Stimulated activated CD4-positive, alpha-beta T cell treated with anti-CD3 and anti-CD28 coated beads, Interleukin-12 subunit alpha, Interleukin-12 subunit beta, amount 100 ng/mL, for 4 hours (primary cell): ENCODE measurements at places on chromosomes 11 and 22.
A peak's percentile ranks its signal among the peaks of the same experiment; 100 is the strongest.

DNA sequence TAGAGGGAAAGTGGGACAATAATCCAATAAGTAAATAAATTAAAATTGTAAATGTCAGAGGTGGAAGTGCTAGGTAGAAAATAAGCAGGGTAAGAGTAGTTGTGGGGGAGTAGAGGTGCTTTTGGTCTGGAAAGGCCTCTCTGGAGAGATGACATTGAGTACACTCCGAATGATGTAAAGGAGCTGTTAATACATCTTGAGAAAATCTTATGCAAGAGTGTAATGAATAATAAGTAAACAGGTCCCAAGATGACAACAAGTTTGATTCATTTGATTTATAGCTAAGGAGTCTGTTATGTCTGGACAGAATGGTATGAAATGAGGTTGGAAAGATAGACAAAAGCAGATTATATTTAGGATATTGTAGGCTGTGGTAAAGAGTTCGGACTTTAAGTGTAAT, 87.5 kb downstream of the TMEM135 start:
- no peak for DNase-seq

DNA sequence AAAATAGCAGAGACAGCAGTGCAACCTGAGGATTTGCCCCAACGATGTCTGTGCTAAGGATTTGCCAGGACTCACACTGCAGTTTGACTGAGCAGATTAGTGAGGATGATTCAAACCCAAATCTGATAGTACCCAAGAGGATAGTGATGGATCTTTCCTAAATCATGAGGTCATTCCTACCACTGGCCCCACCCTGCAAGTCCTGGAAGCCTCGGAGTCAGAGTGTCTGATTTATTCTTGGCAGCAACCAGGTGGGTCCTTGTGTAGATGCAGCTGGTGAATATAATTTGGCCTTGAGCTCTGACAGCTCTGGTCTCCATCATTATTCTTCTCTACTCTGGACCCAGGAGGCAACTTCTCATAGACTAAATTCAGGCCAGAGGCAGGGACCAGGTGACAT, 179.3 kb upstream of the RAG2 start:
- no peak for DNase-seq

DNA sequence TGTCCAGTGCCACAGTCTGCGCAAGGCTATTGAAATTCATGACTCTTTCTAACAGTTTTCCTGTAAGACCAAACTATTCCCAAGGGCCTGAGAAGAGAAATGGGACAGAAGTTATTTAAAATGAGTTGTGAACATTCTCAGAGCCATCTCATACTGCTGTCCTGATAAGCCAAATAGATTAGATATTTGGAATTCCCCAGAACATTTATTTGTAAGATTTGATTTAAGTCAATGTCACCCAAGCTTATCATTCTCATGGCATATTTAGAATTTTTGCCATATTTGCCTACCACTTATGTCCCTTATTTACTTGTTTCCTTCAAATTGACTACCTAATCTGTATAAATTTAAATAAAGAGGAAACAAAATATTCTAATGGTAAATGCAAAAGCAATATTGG, 82.4 kb downstream of the NAV2 start:
- DNase-seq, result no peak

GRCh38 chr22:33006220-33006954, 51.8 kb downstream of the SYN3 start:
- no peak for DNase-seq

DNA sequence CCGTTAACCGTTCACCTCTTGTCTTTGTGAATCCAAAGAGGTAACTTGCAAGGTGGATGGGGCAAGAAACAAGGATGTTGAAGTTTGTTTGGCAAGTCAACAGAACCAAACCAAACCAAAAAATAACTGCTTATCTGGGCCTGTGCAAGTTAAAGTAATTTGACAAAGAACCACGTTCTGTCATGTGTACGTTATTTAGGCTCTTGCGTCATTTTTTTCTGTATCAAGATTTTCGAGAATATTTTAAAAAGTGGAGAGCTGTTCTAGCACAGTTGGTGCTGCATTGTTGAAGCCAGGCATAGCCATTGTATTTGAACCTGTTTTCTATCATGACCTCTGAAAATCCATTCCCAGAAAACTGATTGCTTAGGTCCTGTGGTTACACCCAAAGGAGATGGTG, 55.1 kb downstream of the PARVA start:
- no peak for DNase-seq

GRCh38 chr11:72278905-72279304, 34.9 kb upstream of the PHOX2A start:
- no peak for DNase-seq

GRCh38 chr11:72005347-72006260, 6.9 kb downstream of the IL18BP start:
- DNase-seq, result no peak

DNA sequence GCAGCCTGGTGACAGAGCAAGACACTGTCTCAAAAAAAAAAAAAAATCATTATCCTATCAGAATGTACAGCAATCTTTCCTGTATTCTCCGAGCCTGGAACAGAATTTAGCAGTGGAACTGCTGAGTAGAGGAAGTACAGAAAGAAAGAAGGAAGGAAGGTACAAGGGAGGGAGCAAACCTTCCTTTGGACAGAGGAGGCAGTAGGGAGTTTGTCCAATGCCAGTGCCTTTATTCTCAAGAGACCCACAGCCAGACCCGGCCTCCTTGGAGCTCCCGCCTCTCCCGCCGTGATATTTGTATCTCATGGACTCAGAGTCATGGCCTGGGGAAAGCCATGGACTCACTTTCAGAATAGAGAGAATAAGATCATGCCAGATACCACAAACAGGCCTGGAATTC, 37.7 kb upstream of the LRRC55 start:
- DNase-seq, result no peak

DNA sequence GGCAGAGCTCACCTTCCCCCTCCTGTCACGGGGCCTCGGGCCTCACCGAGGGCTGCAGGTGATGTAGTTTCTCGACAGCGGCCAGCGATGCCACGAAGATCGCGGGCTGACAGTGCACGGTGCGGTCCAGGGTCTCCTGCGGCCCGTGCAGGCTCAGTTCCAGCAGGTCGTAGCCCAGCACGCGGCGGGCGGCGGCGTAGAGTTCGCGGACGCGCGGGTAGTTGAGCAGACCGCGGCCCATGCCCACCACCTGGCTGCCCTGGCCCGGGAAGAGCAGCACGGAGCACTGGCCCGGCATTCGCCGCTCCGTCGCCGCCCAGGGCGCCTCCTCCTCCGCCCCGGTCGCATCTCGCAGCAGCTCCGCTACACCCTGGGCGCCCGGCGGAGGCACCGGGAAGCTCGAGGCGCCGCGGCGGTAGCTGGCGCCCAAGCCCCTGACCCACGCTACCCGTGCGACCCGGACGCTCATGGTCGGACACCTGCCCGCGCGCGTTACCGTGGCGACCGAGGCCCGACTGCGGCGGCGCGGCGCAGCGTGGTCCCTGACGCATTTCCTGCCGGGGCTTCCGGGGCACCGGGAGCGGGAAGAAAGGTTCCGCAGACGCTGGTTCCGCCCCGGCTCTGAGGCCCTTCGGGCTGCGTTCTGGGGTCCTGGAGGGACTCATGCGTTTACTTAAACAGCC, at the start of gene MCAT:
TSS of gene MCAT (minus strand) at position 519 of the 683 bp plus-strand sequence. CDS start at position 469, 50 bp downstream.
- peak; percentile 78 for DNase-seq

- no peak for DNase-seq
These were observed 5.6 kb downstream of the MN1 start for GRCh38 chr22:27795696-27796517.

GRCh38 chr11:15882876-15883454, 473.4 kb downstream of the SOX6 start:
- DNase-seq, result no peak

DNA sequence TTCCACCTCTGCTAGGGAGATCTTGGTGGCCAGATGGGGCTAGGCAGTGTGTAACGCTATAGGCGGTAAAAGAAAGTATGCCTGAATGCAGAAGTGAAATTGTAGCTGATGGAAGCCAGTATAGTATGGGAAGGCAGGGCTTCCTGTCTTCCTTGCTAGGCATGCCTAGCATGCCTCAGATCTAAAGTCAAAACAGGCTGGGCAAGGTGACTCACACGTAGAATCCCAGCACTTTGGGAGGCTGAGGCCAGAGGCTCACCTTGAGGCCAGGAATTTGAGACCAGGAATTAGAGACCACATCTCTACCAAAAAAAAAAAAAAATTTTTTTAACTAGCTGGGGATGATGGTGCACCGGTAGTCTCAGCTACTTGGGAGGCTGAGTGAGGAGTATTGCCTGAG, 281.7 kb upstream of the MTNR1B start:
- no peak for DNase-seq

DNA sequence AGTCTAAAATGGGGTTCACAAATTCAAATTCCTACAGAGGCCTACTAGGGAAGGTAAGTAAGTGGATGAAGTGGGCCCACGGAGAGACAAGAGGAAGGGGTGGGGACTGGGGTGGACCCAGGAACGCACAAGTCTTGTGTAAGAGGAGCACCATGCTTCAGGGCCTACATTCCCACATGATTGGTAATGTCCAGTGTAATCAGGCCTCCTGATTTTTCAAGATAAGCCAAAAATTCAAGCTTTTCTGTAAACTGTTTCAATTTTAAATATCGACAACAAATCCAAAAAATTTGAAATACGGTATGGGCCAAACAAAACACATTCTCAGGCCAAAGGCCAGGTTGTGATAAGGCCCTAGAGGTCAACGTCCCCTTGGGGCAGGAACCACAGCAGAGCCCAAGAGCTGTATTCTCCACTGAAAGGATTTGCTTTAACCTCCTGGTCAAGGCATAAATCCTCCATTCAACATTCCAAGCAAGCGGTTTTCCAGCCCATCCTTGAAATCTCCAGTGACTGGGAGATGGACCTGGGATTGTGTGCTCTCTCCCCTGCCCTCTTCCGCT, 116.4 kb downstream of the TRIM29 start:
- DNase-seq, result no peak

DNA sequence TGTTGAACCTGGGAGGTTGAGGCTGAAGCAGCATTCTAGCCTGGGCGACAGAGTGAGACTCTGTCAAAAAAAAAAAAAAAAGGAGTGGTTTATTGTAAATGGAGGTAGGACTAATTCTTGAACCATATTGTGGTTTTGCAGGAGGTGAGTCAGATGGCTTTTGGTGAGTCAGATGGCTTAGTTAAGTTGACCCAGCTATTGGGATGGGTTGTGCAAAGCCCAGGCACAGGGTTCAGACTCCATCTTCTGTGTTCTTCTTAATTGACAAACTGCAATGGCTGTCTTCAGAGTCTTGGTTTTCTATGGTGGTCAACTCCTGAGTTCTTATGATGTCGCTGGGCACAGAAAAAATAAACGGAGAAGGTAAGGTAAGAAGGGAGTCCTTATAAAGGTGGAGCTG, 182.7 kb downstream of the ADAMTS15 start:
- DNase-seq, result no peak

DNA sequence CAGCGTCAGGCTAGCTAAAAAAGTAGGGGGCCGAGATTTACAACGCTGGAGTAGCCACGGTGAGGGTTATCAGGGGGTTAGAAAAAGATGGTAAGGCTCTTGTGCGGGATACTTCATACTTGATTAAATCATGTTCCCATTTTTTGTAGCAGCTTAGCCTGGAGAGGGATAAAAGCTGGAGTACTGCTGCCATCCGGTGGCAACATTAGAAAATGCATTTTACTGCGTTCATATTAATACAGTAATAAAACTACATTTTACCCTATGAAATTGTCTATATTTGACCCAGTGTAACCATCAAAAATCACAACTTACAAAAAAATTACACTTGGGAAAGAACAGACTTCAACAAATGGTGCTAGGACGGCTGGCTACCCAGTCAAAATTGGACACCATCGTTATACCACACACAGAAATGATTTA, 17.3 kb downstream of the RPUSD4 start:
- DNase-seq, result peak; percentile 6

DNA sequence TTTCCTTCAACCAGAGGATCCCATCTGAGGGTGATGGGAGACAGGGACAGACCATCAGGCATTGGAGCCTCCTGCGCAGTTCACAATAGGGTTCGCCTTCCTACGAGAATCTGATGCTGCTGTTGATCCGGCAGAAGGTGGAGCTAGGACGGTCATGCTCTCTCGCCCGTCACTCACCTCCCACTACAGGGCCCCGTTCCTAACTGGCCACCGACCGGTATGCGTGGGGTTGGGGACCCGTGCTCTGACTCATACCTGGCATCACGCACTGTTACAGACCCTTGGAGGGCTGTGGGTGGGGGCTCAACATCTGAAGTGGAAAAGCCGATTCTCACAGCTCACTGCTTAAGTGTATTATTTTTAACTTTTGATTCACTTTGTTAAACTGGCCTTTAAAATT, 402.3 kb downstream of the BRD1 start:
- DNase-seq, result no peak

DNA sequence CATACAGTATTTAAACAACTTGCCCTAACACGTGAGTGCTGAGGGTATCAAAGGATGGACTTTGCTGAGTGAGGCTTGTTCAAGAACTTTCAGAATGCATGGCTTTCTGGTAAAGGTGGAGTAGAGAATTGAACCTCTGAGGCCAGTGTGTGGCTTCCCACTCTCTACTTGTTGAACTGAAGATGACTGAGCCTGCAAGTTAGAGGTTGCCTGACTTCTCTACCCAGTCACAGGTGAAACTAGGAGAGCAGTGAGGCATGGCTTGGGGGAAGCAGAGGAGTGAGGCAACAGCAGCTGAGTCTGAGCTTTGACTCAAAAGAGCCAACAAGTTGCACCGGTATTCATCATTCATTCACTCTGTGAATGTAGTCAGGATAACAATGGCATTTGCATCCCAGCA, 256.4 kb upstream of the SESN3 start:
- DNase-seq, result no peak

- no peak for DNase-seq
These were observed 191.6 kb upstream of the PGR start for GRCh38 chr11:101321222-101321621.

DNA sequence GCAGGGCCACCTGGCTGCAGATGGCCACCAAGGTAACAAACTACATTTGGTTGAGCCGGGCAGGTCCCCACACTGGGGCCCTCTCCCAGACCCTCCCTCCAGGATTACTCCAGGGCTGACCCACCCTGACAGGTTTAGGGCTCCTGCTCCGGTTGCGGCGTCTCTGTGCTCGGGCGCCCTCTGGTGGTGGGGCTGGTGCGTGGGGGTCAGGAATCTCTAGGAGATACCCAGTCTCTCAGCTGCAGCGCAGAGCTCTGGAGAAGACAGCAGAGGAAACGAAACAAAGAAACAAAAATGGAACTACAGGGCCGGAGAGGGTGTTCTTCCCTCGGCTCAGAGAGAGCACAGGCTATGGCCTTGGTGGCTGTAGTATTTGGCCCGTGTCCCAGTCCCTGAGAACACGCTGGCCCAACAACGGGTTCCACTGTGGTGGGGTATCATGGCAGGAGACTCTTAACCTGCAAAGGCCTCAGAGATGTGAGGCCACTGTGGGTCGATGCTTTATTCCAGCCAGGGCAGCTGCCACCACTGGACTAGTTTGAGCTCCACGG, 2.4 kb downstream of the C11orf96 start:
- peak; percentile 74 for DNase-seq
